ENCODE measurements at places on chromosomes 2 and 18. TPM values are rescaled to one million over a fixed set of nuclear protein-coding genes. Genes with fewer than 3 reads are reported as not detected.

- DNase-seq: no peak
These were observed 267.3 kb downstream of the ZNF516 start for GRCh38 chr18:76227759-76228158.

DNA sequence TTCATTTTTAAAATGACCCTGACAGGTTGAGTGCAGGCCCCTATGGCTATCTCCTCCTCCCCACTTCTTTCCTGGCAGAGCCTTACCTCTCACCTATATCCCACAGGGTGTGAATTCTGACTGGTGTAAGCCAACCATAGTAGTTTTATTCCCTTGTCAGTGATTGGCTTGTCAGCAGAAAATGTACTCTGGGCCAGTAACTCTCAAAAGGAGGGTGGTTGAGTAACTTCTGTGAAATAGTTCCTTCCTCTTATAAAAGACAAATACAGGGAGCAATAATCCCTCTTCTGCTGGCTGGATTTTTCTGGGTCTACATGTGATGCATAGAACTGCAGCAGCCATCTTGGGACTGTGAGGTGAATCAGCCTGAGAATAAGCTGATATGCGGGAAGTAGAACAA, 83.4 kb downstream of the RAPH1 start:
- DNase-seq: peak; percentile 30

- DNase-seq: no peak
These were observed 29.3 kb upstream of the ACAA2 start for GRCh38 chr18:49842656-49843055.

DNA sequence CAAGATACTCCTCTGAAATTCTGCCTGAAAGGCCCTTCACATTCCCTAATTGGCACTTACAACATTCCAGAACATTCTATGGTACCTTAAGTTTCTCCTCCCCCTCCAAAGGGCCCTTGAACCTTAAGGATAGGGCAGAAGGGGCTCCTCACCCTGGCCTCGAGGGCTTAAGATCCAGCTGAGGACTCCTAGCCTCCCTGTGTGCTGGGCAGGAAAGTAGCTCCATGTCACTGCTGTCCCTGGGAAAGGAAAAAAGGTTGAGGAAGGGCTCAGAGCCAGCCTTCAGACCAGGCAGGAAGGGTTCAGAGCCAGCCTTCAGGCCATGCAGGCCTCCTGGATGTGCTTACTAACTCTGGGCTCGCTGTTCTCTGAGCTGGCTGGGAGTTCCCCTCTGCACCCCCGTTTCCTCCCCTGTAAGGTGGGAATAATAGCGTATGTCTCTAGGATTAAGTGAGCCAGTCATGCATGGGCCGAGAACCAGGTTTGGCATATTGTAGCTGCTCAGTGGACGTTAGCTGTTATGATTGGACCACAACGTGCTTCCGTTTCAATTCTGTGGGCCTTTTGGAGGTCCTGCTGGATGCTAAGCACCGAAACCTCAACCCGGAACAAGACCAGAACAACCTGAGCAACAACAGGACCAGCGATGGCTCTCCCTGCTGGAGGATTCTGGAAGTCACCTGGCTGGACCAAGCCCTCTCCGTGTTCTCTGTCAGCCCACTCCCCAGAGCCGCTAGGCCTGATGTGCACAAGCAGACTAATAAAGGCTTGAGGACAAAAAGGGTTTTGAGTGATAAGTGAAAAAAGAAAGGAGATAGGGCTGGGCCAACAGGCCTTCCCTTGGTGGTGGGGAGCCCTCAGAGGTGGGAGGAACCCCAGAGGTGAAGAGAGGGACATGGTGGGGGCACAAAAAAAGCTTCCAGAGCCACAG, 1.0 kb upstream of the B3GNT7 start:
- no peak for DNase-seq

GRCh38 chr2:233456111-233456510, 101.8 kb downstream of the DGKD start:
- DNase-seq: no peak

DNA sequence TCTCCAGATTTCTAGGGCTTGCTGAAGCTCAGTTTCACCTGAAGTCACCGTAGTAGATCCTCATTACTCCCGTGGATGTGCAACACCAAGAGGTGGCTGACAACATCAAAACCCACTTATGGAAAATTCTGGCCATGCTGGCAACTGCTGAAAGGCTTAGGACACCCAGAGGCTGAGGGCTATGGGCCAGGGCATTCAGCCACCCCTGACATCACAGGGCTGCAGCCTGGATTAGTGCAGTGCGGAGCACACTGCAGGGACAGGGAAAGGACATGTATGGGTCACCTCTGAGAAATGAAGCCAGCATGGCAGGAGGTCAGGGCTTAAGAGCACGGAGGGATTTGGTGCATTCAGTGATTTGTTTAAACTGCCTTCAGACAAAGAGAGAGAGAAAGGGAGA, 300.6 kb downstream of the TDRD15 start:
- DNase-seq: no peak

- no peak for DNase-seq
These were observed 26.0 kb upstream of the NMI start for GRCh38 chr2:151315381-151315903.

DNA sequence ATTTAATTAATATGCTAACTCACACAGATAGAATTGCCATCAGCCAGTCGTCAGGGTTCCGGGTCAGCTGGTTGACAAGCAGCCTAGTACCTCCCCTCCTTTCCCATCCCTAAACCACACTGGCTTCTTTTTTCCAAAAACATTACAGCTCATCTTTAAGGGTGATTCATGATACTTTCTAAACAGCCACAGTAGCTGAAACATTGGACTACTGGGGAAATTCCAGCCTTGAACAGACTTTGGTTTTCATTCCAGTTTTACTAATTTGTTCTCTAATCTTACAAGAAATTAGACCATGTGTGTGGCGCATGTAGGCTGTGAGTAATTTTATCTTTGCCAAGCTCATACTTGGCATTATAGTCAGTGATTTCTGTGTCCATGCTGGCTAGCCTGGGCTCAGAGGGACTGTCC, 110.8 kb downstream of the FMNL2 start:
- DNase-seq: peak; percentile 95

The WNT10A gene
- 13.5 TPM for total RNA-seq

GRCh38 chr18:36760598-36760997, 68.2 kb downstream of the TPGS2 start:
- no peak for DNase-seq

- no peak for DNase-seq
These were observed 80.3 kb downstream of the EDAR start for GRCh38 chr2:108908713-108909070.

DNA sequence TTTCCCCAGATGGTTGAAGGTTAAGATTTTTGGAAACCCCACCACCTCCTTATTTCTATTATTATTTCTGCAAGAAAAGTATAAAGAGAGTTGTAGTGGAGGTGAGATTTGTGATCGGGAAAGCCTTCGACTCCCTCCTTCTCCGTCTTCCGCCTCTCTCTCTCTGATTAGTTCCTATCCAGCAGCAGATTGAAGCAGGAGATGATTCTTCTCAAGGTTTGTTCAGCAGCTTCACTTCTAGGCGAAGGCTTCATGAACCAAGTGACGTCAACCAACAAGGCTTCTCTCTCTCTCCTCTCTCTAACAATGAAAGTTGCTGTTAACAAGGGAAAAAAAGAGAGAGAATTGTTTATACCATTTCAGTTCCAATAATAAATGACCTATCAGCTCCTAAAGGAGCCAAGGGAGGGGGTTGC, at the start of gene BAZ2B:
Gene BAZ2B (minus strand): TSS at position 263 of the 416 bp plus-strand sequence. CDS start 137,829 bp downstream, outside the sequence.
- peak; percentile 85 for DNase-seq

DNA sequence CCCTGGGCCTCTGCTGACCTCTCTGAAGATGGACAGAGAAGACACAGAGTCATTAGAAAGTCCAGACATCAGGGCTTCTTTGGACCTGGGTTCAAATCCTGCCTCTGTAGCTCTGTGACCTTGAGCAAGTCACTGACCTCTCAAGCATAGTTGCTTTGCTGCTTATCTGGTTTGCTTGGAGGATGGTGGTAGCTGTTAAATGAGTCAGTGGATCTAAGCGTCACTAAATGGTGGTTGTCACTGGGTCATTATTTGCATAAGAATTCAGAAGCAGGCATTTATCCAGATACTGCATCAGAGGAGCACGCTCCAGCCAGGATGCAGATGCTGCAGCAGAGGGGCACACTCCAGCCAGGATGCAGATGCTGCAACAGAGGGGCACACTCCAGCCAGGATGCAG, 229.2 kb downstream of the GLI2 start:
- DNase-seq: no peak

The IGFBP2 gene
- 42.6 TPM for total RNA-seq

The CENPA gene
- 5.6 TPM for total RNA-seq

GRCh38 chr18:46340716-46341115, 236.5 kb downstream of the HAUS1 start:
- no peak for DNase-seq

The PTH2R gene
- 0.17 TPM for total RNA-seq

GRCh38 chr18:23038712-23039111, 96.6 kb upstream of the CABLES1 start:
- DNase-seq: peak; percentile 93

GRCh38 chr2:10132996-10133647, 10.6 kb downstream of the RRM2 start:
- no peak for DNase-seq

GRCh38 chr2:237721458-237721857, 77.1 kb upstream of the RBM44 start:
- no peak for DNase-seq

DNA sequence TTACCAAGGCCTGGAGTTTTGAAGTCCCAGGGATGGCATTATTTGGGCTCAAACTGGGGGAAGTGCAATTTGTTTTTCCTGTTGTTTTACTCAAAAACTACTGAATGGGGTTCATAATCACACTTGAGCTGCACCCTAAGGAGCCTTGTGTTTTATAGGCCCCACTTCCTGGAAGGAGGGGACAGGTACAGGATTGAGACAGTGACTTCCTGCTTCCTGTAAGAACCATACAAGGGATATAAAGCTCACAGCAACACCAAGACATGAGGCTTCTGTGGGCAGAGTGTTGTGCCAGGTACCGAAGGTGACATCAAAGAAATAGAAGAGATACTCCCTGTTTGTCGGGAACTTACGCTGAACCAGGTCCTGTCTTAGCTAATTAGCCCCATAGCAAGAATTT, 70.4 kb upstream of the SKOR2 start:
- DNase-seq: no peak

The LIPG gene
- total RNA-seq: 61.4 TPM

DNA sequence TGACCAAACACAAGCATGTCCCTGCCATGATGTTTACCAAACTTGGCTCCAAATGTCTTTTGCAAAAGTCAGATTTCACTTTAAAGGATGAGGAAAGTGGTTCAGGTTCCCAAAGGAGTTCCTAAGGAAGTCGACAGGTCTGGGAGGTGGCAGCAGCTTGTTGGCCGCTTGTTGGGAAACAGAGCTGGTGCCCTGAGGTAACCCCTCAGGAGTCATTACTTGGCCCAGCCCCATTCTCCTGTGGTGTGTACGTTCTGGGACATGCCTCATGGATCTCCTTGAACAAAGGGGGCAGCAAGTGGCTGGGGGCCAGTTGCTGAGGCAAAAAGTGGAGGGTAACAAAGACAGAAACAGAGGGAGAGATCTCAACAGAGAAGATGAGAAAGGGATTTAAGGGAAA, 10.9 kb downstream of the TMBIM1 start:
- peak; percentile 76 for DNase-seq

The SLC8A1 gene
- 12.9 TPM for total RNA-seq

DNA sequence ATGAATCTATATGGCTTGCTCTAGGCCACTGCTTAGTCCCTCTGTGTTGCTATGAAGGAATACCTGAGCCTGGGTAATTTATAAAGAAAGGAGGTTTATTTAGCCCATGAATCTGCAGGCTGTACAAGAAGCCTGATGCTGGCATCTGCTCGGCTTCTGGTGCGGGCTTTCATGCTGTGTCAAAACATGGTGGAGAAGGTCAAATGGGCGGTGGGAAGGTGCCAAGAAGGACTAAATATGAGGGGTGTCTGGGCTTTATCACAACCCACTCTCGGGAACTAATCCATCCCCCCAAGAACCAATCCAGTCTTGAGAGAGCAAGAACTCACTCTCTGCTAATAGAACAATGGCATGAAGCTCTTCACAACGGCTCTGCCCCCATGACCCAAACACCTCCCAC, 481.6 kb downstream of the EIPR1 start:
- DNase-seq: no peak

The NXPH2 gene
- total RNA-seq: not detected

GRCh38 chr2:25388491-25388890, 46.8 kb upstream of the DNMT3A start:
- no peak for DNase-seq

- DNase-seq: no peak
These were observed 1308.7 kb upstream of the FAM98A start for GRCh38 chr2:34907812-34908211.

DNA sequence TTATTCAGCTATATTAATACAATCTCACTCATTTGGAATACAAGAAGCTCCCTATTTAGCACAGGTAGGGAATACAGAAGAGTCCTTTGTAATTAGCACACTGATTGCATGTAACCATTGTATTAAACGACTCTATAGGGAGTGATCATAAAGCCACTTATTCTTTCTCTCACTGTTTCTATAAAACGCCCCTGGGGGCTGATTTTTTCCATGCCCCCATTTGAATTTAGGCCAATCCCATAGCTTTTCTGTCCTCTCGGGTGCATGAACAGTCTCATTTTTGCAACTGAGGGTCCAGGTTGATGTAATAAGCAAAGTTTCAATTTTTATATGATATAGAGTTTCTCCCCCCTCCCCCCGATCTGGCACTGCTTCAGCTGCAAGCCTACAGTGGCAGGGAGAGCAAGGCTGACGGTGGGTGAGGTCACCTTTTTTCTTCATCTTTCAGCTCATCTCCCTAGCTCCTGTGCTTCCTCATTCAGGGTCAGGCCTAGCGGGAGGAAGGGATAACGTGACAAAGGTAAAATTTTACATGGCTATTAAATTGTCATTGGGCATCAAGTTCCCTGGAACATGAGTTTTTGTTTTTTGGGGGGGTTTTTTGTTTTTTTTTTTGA, 45.7 kb downstream of the GAD1 start:
- DNase-seq: no peak

The GNLY gene
- not detected for total RNA-seq

- no peak for DNase-seq
These were observed 20.4 kb downstream of the HS6ST1 start for GRCh38 chr2:128298286-128298685.

The RNF103 gene
- 23.3 TPM for total RNA-seq
